Posterior cingulate gyrus (tissue), 11 donors: ENCODE measurements at places on chromosomes 5 and 9.

DNA sequence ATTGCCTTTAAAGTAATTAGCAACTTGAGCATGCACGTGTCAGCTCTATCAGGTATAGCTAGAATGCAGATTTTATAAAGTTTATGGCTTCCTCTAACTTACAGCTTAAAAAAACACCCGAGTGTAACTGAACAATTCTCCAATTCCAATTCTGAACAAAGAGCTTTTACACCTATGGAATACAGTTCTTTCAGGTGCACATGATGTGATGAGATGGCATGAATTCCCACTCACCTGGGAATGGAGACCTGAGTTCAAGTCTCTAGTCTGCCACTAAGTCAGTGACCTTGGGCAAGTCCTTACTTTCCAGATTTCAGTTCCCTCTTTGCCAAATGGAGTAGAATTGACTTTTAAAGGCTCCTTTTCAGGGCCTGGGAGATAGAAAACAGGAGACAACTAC is 1.8 kb downstream of the ZFAND5 start:
- DNase-seq = no peak

DNA sequence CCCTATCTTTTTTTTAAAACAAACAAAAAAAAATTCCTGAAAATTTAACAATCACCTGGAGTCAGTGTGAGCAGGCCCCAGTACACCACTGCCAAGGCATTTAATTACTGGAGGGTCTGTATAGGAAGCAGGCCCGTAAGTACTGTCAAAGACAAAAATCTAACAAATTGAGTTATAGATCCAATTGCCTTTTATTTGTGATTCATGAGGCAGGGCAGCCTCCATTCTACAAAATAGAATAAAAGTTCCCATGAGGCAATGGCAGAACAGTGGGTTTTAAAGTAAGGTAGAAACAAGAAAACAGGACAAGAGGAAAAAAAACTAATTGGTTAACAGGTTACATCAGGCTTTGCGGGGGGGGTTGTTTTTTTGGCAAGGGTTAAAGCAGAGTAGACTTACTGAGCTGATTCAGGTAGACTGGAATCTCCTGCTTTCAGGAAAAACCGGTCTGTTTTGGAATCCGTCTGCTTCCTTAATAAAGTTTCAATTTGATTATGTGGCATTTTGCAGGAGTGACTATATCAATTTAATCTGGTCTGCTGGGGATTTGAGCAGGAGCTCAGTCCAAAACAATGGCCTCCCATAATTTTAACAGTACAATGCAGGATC is 48.9 kb downstream of the AUH start:
- no peak for DNase-seq

- no peak for DNase-seq
Measured at GRCh38 chr9:34321451-34321850, 7.6 kb downstream of the KIF24 start.

DNA sequence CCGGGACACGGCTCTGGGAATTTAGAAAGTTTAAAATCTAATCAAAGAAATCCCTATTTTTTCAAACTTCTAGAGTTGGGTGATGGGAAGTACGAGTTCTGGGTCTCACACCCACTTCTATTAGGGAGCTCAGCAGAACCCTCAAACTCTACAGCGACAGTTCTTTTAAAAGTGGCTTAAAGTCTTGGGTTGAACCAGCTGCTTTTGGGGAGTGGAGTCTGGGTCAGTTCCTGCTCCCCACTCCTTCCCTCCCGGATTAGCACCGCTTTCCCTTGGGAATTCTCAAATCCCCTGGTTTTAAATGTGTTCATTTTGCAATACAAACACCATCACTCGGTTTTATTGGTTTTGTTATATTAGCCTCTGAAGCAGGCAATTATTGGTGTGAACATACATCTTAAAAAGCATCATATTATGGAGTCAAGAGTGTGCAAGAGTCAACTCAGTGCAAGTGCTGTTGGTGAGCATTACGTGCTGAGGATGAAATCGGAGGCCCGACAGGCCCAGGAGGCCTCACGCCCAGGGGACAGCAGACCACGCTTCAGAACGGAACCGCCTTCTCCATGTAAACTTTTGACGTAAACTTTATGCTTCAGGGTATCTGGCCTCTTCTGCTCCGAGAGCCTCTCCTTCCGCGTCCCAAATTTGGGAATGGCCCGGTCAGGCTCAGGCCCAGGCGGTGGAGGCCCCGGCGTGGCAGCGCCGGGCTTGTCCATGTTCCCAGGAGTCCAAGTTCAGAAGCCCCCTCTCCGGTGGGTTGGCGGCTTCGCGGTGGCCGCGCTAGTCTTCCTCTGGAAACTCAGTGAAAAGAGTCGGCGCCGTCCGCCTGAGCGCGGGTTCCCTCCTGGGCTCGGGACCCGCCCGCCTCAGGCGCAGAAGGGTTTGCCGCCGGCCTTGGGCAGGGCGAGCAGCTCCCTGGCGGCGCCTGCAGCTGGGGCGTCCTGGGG is 5.3 kb downstream of the IRX4 start:
- DNase-seq = no peak

DNA sequence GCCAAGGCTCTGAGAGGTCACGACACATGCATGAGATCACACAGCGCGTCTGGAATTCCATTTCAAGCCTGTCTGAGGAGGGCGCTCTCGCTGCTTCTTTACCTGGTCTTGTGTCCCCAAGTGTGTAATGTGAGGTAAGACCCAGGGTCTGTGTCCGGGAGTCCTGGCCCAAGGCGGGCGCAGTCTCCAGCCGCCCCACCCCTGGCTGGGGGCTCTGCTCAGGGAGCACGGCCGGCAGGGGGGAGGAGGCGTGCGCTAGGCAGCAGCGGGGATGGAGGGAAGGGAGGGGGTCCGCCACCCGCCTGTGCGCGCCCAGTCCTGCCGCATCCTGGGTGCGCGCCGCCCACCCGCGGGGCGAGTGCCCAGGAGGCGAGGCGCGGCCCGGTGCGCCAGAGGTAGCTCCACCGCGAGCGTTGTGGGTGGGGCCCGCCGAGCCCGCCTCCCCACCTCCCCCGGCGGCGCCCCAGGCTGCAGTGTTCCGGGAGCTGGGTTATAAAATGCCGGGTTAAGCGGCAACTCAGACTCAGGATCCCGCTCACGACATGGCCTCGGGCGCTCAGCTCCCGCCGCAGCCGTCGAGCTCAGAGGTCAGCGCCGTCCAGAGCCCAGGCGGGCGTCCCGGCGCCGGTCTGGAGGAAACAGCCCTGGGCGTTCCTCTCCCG is at the start of gene CCNI2:
TSS of gene CCNI2 (plus strand) at position 473 of the 662 bp plus-strand sequence. CDS start at position 543, 70 bp downstream.
- no peak for DNase-seq

DNA sequence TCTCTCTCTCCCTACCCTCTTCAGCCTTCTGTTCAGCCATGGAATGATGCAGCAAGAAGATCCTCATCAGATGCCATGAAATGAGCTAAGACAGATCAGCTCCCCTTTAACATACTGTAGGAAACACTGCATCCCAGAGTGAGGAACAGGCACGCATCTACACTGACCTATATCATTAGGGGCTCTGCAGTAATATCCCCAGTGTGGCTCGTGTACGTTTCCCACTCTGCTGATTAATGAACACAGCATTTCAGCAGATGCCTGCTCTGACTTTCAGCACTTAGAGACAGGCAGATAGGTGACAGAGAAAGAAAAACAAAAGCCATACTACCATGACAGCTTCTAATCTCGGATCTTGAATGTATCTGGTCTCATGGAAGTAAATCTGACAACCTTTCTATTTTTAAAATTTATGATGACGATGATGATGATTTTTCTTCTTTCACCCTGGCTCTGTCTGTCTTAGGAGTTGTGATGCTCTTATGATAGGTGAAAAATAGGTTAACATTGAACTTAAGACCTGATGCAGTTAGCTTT is 750.3 kb downstream of the CDH12 start:
- no peak for DNase-seq

DNA sequence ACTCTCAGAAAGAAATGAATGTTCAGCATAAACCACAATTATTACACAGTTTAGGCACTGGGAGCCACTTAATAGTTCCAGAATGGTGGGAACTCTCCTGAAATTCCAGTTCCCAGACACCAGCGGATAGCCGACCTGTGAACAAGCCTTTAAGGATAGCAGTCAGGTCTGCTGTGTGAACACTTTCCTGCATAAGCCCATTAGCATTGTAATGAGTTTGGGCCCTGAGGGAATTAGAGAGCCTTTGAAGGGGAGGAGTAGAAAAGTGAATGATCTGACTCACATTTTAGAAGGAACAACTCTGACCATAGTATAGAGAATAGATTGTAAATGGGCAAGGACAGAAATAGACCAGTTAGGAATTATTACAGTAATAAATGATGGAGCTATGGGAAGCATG is 189.1 kb downstream of the ADGRV1 start:
- DNase-seq = no peak

GRCh38 chr5:126394211-126394788 is 28.9 kb upstream of the GRAMD2B start:
- DNase-seq = no peak
